ENCODE measurements at places on chromosomes 3 and 15. TPM values are rescaled to one million over a fixed set of nuclear protein-coding genes. Genes with fewer than 3 reads are reported as not detected.

GRCh38 chr3:33579840-33580239 is 138.2 kb downstream of the CLASP2 start:
- DNase-seq, result no peak

DNA sequence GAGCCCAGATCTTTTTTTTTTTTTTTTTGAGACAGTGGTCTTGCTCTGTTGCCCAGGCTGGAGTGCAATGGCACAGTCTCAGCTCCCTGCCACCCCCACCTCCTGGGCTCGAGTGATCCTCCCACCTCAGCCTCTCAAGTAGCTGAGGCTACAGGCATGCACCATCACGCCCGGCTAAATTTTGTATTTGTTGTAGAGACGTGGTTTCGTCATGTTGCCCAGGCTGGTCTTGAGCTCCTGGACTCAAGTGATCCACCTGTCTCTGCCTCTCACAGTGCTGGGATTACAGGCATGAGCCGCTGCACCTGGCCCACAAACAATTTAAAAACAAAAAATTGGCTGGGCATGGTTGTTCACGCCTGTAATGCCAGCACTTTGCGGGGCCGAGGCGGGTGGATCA is 22.6 kb upstream of the SLC6A6 start:
- DNase-seq, result no peak

DNA sequence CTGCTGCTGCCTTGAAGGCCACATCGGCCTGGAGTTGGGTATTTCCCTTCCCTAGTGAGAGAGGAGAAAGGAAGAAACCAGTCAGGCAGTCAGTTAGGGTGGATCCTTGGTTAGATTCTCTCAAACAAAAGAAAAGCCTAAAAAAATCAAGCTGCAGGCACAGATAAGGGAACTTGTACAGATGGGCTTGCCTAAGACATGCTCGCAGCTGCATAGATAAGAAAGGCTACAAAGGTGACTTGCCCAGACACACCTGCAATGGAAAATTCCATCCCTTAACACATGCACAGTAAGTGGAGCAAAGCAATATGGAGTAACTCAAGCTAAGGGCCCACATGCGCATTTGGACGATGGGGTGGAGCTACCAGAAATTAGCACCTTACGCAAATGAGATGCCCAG is 199.7 kb upstream of the ARPP21 start:
- DNase-seq, result no peak

GRCh38 chr3:110314512-110315114 is 757.0 kb upstream of the NECTIN3 start:
- peak; percentile 67 for DNase-seq

DNA sequence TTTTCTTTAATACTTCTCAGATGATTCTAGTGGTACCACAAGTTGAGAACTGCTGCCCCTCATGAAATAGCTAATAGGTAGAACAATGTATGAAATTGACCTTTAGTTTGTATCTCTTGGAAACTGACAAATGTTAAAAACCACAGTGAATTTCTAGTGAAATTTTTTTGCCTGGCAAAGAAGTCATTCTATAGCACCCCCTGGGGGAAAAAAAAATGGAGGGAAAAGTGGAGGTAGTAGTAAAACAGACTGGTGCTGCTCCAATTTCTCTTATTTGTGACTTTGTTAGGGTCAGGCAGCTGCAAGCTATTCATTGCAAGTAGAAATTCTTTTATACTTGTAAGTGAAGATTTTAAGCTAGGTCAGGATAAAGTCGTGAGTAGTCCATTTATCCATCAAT is 605.0 kb downstream of the NLGN1 start:
- DNase-seq, result no peak

GRCh38 chr15:68389936-68390817 is 41.8 kb downstream of the ITGA11 start:
- DNase-seq, result peak; percentile 28

GRCh38 chr15:58999694-59000093 is 12.2 kb downstream of the RNF111 start:
- DNase-seq, result no peak

GRCh38 chr15:62950462-62950931 is 92.0 kb upstream of the TPM1 start:
- DNase-seq, result no peak

The IL17RD gene
- 0.18 TPM for total RNA-seq

The NAALADL2 gene
- total RNA-seq, result not detected

The LMLN gene
- total RNA-seq, result 7.7 TPM

DNA sequence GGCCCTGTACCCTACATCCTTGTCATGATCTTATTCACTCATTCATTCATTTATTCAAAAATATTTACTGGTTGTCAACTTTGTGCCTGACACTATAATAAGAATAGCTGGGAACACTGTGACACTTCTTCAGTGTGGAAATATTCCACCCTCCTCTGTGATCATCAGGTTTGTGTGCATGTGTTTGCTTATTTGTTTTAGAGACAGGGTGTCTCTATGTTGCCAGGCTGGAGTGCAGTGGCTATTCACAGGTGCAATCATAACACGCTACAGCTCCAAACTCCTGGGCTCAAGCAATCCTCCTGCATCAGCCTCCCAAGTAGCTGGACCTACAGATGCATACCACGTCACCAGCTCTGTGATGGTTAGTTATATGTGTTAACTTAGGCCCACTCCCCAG is 50.0 kb upstream of the PLCL2 start:
- DNase-seq, result no peak

- DNase-seq, result no peak
Measured at GRCh38 chr3:191383124-191383523, 52.8 kb upstream of the UTS2B start.

GRCh38 chr3:183227586-183227985 is 25.5 kb upstream of the B3GNT5 start:
- peak; percentile 56 for DNase-seq

The TMEM207 gene
- total RNA-seq, result not detected

The P2RY13 gene
- total RNA-seq, result not detected

The SLC28A1 gene
- not detected for total RNA-seq

- DNase-seq, result no peak
Measured at GRCh38 chr15:31498756-31499155, 172.1 kb downstream of the KLF13 start.

The FSTL1 gene
- 0.83 TPM for total RNA-seq

DNA sequence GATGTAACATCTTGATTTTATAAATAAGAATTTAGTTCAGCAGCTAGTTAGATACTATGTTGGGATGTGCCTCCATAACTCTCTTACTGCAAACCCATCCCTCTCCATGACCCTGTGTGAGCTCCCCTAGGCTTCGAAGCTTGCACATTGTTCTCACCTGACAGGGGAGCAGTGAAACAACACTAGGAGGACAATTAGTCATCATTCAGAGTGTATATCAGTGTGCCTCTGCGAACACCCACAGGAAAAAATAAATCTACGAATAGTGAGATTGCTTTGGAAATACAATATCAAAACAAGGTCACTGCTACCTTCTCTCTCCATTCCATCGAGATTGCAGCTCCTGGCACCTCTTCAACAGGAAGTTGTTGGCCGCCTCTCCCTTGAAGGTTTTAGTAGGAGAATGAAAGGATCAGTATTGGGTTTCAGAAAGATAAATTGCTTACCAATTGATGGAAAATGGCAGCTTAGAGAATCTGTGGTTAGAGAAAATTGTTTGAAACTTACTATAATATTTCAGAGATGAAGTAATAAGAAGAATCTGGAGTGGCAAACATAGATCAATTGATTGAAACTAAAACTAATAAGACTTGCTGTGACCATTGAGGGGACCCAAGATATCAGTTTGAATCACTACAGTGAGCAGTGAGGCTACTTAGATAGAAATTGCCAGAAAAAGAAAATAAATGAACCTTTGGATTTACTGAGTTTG is 103.2 kb downstream of the CHL1 start:
- DNase-seq, result no peak

The HTR3E gene
- not detected for total RNA-seq

DNA sequence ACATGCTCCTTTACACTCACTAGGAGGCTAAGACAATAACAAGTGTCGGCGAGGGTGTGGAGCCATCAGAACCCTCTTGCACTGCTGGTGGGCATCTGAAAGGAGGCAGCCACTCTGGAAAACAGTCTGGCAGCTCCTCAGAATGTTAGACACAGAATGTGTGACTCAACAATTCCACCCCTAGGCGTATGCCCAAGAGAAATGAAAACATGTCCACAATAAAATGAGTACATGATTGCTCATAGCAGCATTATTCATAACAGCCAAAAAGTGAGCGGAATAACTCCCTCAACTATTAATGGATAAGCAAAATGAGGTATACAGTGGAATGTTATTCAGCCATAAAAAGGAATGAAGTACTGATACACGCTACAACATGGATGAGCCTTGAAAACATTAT is 57.8 kb downstream of the WNT7A start:
- peak; percentile 37 for DNase-seq

- DNase-seq, result no peak
Measured at GRCh38 chr15:62491642-62492041, 326.6 kb upstream of the C2CD4B start.

DNA sequence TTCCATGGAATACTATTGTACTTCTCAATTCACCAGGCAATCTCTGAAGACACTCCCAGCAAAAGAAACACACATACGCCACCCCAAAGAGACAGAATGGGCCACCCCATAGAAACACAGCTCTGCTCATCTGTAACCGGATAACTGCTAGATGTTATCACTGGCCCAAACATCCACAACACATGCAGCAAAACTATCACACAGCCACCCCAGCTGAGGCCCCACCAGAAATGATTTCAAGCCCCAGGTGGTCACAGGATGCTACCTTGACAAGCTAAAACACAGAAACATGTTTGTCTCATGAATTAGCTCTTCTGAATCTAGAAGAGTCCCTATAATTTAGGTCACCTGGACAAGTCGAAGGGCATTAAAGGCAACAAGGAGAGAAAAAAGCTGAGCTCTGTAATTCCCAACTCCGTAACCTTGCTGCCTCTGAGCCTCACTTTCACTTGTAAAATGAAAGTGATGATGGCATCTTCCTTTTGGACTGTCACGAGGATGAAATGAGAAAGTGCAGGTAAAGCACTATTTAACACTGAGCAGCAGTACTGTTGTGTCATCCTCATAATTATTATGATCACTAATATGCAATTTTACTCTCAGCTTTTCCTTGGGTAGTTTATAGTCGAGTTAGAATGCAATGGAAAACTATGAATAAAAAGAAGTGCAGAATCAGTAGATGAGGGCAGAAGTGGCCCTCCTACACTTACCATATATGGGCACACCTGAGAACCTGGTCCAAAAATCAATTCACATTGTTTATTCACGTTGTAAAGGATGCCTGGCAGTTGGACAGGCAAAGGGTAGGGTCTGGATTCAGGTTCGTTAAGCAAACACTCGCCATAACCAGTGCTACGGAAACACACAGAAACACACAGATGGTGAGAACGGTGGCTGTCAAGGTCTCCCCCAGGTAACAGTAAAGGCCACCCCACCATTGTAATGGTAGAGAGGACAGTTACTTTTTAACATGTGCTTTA is 38.6 kb downstream of the ADAMTS9 start:
- no peak for DNase-seq
